ENCODE measurements at places on chromosomes 2 and 18. TPM values are rescaled to one million over a fixed set of nuclear protein-coding genes. Genes with fewer than 3 reads are reported as not detected.

Gene WDR75
- total RNA-seq, result 44.8 TPM

Gene ZNF142
- total RNA-seq, result 31.4 TPM

Gene COX7A2L
- total RNA-seq, result 101 TPM

Gene UPP2
- not detected for total RNA-seq

Gene ARL6IP6
- 36.5 TPM for total RNA-seq

Gene LHCGR
- not detected for total RNA-seq

Gene KHK
- total RNA-seq, result 3.7 TPM

Gene GREB1L
- 0.76 TPM for total RNA-seq

DNA sequence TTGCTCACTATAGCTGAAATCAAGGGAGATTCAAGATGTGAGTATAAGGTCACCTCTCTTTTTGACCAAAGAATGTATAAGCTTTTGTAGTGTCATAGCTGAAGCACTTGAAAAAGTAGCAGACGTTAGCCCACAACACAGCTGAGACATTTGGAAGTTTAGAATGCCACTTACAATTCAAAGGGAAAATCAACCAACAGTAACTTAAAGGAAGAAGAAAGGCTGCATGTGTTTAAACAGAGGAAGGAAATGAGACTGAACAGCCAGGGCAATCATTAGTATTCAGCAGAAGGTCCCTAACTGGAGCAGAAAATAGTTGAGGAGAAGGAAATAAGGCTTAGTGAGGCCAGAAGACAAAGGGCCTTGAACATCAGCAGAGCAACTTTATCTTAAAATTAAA is 23.5 kb upstream of the SCG2 start:
- DNase-seq, result no peak

DNA sequence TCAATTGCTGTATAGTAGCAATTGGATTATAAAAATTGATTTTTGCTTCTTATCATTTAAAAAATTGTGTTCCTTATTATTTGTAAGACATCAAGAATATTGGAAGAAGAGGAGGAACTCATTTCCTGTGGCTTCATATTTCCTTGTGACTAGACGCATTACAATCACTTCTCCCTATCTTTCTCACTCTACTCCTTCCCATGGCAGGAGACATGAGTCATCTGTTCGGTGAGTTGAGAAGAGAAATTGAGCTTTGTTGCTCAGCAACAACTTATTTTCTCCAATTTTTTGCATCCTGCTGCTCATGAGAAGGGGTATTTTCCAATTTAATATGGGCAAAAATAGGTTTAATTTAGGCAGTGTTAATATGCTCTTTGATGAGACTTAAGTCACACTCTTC is 1783.9 kb downstream of the SUCLG1 start:
- DNase-seq, result peak; percentile 72

DNA sequence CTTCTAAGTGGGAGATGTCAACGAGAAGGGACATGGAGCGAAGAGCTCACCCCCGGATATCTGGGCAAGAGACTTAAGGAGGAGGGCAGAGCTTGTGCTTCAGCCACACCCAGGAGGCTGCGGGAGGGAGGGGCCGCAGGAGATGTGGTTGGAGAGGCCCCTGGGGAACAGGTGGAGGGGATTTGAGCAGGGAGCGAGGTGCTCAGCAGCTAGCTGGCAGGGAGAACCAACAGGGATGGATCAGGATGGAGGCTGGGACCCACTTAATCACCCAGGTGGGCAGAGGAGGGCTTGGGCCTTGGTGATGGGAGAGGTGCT is 78.3 kb downstream of the MBP start:
- no peak for DNase-seq

DNA sequence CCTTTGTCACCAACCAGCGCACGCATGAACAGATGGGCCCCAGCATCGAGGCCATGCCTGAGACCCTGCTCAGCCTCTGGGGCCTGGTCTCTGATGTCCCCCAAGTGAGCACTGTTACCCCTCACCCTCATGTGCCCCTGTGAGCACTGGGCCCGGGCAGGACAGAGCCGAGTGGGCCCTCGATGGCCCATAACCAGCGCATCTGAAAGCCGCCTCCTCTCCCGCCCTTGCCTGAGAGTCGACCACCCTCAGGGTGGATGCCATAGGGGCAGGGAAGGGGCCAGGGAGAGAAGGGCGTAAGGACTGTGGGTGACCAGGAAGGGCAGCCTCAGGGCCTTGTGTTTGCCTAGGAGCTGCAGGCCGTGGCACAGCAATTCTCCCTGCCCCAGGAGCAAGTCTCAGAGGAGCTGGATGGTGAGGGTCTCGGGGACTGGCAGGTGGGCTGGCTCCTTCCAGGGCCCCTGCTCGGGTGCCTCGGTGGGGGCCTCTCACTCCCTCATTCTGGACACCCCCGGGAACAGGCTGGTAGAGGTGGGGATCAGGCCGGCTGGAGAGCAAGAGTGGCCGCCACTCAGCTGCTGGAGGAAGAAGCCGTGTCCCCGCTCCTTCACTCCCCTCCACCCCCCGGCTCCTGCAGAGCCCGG is 2.1 kb downstream of the PROM2 start:
- DNase-seq, result no peak

DNA sequence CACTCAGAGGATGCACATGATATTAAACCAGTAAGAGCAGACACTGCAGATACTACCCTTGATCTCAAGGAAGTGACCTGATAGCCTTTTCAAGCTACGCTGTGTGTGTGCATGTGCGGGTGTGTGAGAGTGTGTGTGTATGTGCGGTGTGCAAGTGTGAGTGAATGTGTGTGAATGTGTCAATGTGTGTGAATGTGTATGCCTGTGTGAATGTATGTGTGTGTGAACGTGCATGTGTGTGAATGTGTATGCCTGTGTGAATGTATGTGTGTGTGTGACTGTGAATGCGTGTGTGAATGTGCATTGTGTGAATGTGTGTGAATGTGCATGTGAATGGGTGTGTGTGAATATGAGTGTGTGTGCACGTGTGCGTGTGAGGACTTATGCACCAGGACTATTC is 53.8 kb downstream of the KCNG2 start:
- DNase-seq, result no peak

DNA sequence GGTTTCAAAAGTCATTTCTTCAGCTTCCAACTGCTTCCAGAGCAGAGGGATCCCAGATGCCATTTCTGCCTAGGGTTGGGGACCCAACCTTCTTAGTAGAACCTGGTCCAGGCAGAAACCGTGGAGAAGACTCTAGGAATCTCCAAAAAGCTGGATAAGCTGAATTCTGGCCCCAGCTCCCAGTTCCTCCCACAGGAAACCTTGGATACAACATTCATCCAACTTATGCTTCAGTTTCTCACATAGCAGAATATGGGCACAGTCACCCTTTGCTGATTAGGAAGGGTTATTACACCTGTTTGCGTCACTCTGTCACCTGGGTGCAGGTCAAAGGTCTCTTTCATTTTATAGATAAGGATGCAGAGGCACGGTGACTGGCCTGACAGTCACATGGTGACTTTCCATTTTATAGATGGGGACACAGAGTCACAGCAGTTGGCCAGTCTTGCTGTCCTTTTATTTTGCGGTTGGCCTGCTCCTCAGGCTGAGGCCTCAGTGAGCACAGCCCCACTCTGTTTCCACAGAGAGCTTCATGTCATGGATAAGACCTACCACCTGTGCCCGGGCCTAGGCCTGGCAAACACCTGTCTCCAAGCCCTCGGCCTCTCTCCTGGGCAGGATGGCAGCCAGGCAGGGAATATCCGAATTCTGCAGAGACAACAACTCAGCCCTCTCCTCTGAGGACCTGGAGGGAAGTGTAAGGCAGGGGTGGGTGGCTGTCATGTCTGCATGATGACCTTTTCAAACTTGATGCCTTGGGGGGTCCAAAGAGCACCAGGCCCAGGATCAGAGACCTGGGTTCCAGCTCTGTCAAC is 148.8 kb downstream of the SMAD7 start:
- no peak for DNase-seq

GRCh38 chr2:79179036-79179435 is 19.5 kb upstream of the REG3A start:
- DNase-seq, result no peak

DNA sequence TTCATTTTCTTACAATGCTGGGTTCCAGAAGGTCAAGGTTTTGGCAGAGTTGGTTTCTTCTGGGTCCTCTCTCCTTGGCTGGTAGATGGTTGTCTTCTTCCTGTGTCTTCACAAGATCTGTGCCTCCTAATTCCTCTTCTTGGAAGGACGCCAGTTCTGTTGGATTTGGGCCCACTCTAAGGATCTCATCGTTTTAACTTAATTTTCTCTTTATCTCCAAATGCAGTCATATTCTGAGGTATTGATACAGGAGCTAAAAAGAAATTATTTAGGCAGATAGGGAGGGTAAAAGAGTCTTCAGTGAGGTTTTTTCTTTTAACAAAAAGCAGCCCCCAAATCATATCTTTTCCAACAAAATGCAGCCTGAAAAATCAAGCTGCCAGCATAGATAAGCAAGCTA is 998.4 kb downstream of the SOCS6 start:
- DNase-seq, result no peak

- no peak for DNase-seq
Measured at GRCh38 chr18:75211626-75211952, 992 bp downstream of the TSHZ1 start.

- no peak for DNase-seq
Measured at GRCh38 chr2:124649001-124649400, 623.9 kb downstream of the CNTNAP5 start.

- peak; percentile 89 for DNase-seq
Measured at GRCh38 chr2:181904022-181904632, 12.6 kb downstream of the ITPRID2 start.

GRCh38 chr18:49032189-49032584 is 81.4 kb upstream of the SMAD7 start:
- DNase-seq, result no peak

DNA sequence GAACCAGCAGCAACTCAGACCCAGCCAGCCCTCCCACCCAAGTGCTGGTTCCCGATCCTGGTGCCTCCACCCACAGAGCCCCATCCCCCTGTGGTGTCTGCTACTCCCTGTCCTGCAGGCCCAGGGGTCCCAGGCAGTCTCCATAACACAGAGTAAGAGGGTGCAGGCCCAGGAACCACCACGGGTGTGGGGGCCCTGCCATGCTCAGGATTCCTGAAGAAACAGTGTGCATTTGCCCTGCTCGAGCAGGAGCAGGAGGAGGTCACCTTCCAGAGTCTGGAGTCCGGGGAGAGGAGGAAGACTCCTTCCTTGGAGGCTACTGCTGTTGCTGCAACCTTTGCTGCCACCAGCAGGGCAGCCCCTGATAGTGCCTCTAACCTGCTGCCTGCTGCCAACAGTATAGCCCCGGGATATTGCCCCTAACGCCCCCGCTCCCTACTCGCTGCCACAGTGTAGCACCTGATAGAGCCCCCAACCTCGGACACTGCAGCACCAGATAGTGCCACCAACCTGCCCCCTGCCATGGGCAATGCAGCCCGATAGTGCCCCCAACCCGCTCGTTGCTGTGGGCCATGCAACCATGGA is 46.8 kb upstream of the ANKRD62 start:
- DNase-seq, result no peak

DNA sequence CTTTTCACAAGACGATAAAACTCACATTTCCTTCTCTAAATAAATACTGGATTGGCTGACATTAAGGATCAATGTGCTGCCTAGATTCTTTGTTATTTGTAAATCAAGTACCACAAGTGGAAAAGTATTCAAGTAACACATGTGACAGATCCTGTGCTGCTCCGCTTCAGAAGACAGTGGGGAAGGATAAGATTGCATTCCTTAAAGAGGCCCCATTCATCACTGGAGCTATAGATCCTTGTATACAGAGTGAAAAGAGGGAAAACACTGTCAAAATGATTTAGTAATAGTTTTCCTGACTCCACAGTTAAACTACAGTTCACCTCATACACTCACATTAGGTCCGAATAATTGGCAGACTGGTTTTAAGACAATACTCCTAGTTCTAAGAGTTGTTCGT is 108.0 kb upstream of the CSRNP3 start:
- DNase-seq, result no peak

DNA sequence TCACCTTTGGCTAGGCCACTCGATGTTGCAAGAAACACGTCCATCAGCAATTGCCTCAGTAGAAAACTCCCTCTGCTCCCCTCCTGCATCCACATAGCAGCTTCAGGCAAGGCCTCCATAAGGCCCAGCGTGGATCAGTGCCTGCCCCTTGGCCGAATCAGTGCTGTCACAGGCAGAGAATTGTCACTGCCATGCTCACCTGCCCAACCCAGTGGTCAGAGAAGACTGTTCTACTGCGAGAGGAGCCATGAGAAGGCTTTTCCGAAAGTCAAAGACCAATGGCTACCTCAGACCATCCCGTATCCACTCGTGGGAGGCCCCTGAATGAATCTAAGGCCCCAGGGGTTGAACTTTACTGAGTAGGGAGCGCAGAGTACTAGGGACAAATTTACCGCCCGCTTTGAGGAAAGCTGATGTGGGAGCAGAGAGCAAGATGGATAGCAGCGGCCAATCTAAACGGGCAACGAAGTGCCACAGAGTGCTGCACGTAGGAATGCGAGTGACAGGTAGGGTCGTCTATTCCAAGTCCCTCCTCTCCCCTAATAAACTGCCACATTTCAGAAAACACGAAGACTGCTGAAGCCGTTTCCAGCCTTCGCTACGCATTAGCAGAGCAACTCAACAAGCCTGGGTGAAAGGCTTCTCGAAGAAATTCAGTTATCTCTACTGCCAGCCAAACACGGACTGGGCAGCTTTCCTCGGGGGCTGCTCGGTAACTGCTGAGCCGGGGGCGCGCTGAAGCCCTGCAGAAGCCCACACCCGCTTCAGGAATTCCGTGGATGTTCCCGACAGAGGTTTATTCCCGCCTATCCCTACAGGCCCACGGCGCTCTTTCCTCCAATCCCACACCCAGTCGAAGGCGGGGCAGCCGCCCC is 968 bp upstream of the RALBP1 start:
- no peak for DNase-seq

DNA sequence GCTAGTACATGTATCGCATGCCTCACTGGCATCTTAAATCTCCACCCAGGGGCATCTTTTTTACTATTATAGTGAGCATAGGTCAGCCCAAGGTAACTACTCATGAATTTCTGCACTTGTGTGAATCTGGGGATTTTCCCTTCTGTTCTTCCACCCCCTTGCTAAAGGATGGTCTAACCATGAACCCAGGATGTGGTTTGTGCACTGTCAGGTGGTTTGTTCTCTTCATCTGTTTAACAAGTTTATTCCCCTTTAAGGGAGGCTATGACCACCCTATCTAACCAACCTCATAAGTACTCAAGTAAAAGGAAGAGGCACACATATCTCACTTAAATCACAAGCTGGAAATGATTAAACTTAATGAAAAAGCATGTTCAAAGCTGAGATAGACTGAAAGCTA is 243.0 kb downstream of the RPRM start:
- DNase-seq, result no peak

GRCh38 chr2:238264072-238264460 is 24.2 kb upstream of the HES6 start:
- DNase-seq, result no peak
